AG08396 (cell line): ENCODE measurements at places on chromosomes 4 and X.
A peak's percentile ranks its signal among the peaks of the same experiment; 100 is the strongest.

- no peak for DNase-seq
Observed at GRCh38 chr4:19462117-19462516, 789.6 kb upstream of the SLIT2 start.

GRCh38 chr4:137739391-137739790 lies 207.1 kb upstream of the PCDH18 start:
- no peak for DNase-seq

GRCh38 chrX:139596068-139596467 lies 65.5 kb downstream of the F9 start:
- no peak for DNase-seq

GRCh38 chr4:16226816-16227461 lies 668 bp upstream of the TAPT1 start:
- DNase-seq: peak; percentile 47

- DNase-seq: peak; percentile 44
Observed at GRCh38 chrX:40273356-40274050, 175.7 kb upstream of the BCOR start.

DNA sequence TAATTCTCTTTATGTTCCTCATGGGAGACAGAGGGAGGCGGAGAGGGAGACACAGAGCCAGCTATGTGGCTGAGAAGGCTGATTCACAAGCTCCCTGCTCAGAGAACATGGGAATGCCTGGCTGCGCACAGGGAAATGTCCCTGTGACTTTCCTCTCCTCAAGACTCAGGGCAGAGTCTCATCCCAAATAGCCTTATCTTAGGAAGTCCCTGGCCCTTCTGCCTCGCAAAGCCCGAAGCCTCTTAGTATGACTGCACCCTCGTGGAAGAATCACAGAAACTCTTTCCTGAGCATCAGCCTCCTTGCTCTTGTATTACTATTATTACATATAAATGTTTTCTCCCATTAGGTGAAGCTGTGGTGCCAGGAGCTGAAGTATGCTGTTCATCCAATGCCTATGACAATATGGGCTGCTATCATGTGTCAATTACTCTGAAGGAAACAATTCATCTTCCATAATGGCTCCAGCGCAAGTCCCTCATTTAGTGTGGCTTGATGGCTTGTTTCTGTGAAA lies 230.5 kb downstream of the MGST2 start:
- DNase-seq: no peak

DNA sequence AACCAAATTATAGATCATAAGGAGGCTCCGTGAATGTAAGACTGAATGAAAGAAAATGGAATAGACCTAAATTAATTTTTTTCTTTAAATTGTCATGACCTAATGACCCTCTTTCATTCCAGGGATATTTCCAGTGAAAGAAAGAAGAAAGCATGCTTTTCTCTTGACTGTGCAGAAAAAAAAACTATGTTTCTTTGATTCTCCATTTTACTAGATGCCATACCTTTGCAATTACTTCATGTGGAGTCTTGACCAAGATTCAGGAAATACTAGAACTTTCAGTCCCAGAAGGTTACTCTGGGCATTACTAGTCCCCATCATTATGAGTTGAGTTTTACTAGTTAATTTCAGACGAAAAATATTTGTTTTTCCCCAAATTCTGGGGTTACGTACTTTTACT lies 6.4 kb upstream of the COMMD8 start:
- DNase-seq: peak; percentile 14

- DNase-seq: no peak
Observed at GRCh38 chr4:147134536-147135210, 189.0 kb upstream of the TTC29 start.

DNA sequence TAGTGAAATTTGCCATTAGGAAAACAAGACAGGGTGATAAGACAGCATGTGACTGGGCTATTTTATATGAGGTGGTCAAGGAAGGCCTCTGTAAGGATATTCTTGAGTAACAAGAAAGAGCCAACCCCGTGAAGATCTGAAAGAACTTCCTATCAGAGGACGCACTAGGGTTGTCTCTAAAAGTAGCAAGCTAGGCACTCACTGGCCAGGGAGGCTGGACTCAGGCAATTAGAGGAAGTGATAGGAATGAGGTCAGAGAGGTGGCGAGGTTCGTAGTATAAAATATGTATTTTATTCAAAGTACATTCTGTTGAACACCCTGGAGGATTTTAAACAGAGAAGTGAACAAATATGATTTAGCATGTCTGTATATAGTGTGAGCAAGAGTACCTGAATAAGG lies 4.6 kb downstream of the BMPR1B start:
- no peak for DNase-seq

- no peak for DNase-seq
Observed at GRCh38 chrX:10566716-10567097, 53.7 kb downstream of the MID1 start.

DNA sequence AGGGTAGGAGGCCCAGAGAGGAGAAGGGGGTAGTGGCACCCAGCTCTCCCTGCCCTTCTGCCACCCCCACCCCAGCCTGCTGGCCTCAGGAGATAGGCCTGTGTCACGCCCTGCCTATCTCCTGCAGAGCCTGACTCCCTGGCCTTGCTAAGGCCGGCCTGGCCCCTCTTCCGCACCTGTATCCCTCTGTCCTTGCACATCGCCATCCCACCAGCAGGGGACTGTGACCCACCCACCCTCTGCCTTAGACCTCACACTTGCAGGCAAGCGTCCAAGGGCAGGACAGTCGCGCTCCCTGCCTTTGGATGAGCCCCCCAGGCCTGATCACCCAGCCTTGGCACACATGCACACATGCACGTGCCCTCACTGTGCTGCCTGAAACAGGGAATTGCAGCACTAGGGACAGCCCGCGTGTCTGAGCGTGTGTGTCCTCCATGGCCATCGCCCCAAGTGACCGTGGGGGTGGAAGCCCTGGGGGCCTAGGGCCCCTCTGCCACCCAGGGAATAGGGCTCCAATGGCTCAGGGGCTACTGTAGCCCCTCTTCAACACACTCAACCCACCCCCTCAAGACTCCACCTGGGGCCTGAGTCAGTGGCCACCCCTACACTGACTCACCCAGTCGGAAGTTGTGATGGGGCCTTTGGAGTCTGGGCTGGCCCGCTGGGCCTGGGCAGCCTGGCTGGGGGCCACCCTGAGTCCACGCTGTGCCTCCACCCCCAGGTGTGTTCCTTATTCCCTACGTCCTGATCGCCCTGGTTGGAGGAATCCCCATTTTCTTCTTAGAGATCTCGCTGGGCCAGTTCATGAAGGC lies 2.1 kb downstream of the SLC6A8 start:
- no peak for DNase-seq

- no peak for DNase-seq
Observed at GRCh38 chrX:45766981-45767501, 566.4 kb upstream of the DIPK2B start.

GRCh38 chr4:176123710-176124407 lies 58.2 kb downstream of the WDR17 start:
- DNase-seq: peak; percentile 7

GRCh38 chr4:112015960-112016359 lies 129.3 kb upstream of the FAM241A start:
- DNase-seq: no peak

- peak; percentile 37 for DNase-seq
Observed at GRCh38 chr4:114281164-114281960, 301.9 kb upstream of the ARSJ start.

DNA sequence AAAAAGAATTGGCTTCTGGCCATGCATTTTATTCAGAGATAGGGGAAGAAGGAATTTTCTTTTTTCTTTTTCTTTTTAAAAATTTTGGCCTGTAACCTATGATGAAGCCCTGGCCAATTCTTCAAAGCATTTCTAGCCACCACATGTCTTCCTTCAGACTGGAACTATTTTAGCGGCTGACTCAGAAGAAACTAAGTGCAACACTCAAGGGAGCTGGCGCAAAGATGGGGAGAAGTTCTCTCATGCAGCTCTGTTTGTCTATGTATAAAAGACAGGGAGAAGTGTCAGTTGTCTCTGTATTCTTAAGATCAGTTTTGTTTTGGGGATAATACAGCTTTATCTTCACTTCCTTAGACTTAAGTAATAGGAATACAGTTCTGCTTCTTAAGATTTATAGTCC lies 46.1 kb downstream of the MBNL3 start:
- DNase-seq: no peak

DNA sequence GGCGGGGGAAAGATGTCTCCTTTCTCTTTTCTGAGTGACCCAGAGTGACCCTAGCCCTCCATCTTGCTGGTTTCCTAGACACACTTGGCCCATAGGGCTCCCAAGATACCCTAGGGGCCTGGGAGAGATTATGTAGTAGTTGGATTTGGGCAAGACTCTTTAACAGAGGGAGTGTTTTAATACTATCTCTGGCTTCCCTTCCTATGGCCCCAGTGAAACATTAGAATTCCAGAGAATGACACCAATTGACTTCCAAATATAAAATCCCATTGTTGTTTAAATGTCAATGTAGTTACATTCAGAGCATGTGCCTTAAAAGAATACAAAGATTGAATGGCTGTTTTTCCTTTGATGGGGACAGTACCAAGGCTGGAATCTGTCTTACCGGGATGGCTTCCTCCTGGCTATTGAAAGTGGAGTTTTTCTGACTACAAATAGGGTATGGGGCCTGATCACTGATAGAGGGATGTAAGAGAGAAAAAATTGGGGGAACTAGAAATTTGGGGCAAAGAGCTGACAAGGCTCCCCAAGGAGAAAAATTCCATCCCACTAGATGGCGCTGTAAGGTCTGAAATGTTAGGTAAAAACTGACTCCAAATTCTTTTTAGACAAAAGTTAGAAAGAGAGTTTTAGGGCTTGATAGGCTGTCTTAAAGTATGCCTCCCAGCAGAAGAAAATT lies 10.7 kb downstream of the TENT5D start:
- no peak for DNase-seq

- no peak for DNase-seq
Observed at GRCh38 chr4:87717276-87718031, 67.4 kb downstream of the DMP1 start.

DNA sequence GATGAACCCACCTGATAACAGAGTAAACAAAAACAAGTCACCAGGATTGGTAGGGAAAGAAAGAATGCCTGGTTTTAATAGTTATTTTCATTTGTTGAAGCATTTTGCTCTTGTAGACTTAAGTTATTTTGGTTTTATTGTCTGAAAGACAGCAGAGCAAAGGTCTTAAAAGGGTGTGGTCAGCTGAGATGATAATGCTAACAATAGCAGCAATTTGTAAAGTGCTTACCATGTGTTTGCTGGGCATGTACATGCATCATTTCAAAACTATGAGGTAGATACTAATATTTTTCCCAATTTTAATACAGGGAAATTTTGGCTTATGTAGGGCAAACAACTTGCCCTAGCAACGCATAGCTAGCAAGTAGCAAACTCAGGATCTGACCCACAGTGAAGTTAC lies 46.8 kb upstream of the SLC10A4 start:
- DNase-seq: no peak

DNA sequence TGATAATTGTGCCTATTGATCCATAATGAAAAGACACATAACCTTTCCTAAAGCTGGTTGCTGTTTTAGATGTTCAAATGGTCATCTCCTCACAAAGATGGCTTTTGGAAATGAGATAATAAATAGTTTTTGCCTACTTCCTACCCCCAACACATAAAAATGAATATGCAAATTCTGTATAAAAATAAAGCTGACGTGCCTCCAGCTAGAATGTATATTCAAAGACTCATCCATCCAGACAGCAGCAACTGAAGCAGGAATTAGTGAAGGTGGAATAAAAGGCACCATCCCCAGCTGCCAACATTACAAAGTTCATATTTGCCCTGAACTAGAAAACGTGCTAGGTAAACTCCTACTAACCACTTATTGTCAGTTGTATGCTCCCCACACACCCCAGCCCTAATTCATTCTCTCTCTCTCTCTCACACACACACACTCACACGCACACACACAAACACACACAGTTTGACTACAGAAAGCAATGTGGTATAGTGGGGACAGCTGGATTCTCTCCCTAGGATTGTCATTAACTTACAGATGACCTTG lies 53.6 kb downstream of the PCDH19 start:
- DNase-seq: no peak

DNA sequence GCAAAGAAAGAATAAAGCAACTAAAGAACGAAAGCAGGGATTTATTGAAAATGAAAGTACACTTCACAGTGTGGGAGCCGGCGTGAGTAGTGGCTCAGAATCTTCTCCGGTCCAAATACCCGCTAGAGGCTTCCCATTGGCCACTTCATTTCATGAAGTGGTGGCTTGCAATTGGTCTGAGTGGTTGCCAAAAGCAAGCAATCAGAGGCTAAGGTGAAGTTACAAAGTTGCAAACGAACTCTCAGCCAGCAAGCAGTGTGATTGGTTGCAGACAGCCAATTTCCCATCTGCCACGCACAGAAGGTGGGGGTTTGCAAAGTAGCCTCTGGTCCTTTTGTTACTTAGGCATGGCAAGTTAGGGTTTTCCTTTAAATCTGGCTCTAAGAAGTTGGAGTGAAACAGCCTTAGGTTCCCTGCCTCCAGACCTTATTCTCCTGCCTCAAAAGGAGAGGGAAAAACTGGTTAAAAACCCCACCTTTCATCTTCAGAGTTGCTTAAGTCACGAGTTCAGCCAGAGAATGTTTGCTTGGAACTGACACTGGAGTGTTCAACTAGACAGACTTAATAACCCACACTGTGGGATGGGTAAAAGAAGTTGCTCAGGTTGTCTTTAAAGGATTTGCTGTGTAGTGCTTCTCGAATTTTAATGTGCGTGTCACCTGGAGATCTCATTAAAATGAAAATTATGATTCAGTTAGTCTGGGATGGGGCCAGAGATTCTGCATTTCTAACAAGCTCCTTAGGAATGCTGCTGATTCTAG lies 6.9 kb upstream of the CLOCK start:
- peak; percentile 52 for DNase-seq

- DNase-seq: peak; percentile 17
Observed at GRCh38 chr4:113467581-113467980, 294.0 kb downstream of the CAMK2D start.

DNA sequence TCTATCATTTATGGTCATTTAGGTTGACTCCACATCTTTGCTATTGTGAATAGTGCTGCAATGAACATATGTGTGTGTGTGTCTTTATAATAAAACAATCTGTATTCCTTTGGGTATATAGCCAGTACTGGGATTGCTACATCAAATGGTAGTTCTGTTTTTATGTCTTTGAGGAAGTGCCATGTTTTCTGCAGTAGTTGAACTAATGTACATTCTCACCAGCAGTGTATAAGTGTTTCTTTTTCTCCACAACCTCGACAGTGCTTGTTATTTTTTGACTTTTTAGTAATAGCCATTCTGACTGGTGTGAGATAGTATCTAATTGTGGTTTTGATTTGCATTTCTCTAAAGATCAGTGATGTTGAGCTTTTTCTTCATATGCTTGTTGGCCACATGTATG lies 80.5 kb downstream of the ARHGAP6 start:
- DNase-seq: no peak

- no peak for DNase-seq
Observed at GRCh38 chr4:112094330-112094729, 50.9 kb upstream of the FAM241A start.

- DNase-seq: peak; percentile 74
Observed at GRCh38 chrX:2325076-2325784, 175.5 kb downstream of the DHRSX start.

GRCh38 chrX:75273483-75273882 lies 402 bp upstream of the UPRT start:
- DNase-seq: peak; percentile 2

DNA sequence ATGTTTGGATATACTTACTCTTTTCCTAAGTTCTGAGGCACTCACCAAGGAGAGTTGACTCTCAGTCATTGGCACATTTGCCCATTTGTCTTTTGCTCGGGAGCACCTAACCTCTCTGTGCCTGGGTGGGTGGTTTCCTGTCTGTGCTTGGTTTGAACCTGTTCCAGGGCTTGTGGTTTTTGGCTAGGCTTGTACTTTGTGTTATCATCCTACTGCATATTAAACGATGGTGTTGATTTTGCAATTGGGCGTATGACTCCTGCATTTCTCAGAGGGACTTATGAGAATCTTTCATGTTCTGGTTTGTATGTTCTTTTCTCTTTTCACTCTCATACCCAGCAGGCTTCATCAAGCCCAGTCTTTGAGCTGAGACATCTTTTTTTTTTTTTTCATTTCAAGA lies 161.7 kb downstream of the BTC start:
- peak; percentile 14 for DNase-seq
